Naive thymus-derived CD8-positive, alpha-beta T cell (primary cell): ENCODE measurements at places on chromosomes 4 and X.

- DNase-seq: no peak
- no peak overlapping the region for H3K27ac ChIP-seq
- peaks cover 49% of the 10 kb centered on the region for H3K27me3 ChIP-seq
- peaks cover 55% of the 10 kb centered on the region for H3K4me1 ChIP-seq
- peaks cover 10% of the 10 kb centered on the region for H3K36me3 ChIP-seq
These were observed 554 bp downstream of the PCDH7 start for GRCh38 chr4:30720661-30721184.

DNA sequence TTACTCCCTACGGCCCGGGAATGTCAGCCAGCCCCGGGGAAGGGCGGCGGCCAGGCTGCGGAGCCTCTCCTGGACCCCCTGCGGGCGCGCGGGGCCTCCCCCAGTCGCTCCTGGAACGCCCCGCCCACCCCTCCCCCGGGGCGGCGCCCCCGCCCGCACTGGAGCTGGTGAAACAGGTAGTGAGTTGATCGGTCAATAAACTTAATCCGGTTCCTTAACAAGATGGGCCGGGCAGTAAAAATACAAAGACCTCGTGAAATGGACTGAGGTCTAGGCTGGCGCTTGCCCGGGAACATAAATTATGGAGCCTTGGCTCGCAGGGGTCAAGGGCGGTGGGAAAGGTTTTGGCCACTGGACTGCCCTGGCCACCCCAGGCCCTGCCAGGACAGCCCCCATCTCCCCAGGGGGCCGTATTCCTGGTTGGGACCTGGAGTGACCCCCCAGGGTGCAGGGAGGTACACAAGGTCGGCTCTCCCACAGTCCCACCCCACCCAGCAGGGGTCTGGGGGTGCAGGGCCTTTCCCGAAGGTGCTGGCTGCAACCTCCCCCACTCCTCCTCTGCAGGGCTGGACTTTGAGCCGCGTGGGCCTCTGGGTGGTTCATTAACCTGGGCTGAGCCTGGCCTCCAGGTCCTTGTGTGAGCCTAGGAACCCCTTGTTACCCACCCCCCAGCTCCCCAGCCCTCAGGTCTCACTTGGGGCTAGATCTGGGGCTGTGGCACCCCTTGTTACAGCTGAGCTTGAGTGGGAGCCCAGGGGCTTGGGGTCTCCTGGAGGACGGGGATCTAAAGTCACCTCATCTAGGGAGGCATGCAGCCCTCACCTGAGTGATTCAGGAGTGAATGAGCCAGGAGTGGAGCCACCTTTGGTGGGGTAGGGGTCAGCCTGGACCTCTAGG is 2.5 kb downstream of the FGFR3 start:
- no peaks in the 10 kb centered on the region for H3K36me3 ChIP-seq
- no peak overlapping the region for H3K27ac ChIP-seq
- peaks cover 2% of the 10 kb centered on the region for H3K27me3 ChIP-seq
- DNase-seq: no peak

DNA sequence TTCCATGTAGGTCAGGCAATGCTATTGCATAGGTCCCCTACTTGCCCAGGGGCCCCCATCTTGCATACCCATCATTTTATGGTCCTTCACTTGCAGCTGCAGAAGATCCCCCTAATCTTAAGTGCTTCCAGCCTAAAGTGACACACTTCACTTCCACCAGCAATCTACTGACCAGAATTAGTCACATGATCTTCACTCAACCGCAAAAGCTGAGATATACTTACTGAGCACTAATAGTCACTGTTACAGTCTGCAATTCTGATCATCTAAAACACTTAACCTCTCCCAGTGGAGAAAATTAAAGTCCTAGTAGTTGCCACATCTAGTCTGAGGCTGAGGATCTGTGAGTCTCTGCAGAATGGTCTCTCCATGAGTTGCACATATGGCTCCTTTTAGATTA is 82.1 kb downstream of the AREG start:
- DNase-seq: no peak
- peaks cover 4% of the 10 kb centered on the region for H3K27me3 ChIP-seq
- no peak overlapping the region for H3K27ac ChIP-seq
- no peaks in the 10 kb centered on the region for H3K4me1 ChIP-seq
- no peak overlapping the region for H3K4me3 ChIP-seq

DNA sequence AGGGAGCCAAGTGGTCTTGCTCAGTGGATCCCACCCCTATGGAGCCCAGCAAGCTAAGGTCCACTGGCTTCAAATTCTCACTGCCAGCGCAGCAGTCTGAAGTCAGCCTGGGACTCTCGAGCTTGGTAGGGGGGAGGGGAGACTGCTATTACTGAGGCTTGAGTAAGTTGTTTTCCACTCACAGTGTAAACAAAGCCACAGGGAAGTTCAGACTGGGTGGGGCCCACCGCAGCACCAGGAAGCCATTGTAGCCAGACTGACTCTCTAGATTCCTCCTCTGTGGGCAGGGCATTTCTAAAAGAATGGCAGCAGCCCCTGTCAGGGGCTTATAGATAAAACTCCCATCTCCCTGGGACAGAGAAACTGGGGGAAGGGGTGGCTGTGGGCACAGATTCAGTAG is 721.0 kb upstream of the NDST4 start:
- no peaks in the 10 kb centered on the region for H3K36me3 ChIP-seq
- no peaks in the 10 kb centered on the region for H3K27me3 ChIP-seq
- no peaks in the 10 kb centered on the region for H3K4me1 ChIP-seq

DNA sequence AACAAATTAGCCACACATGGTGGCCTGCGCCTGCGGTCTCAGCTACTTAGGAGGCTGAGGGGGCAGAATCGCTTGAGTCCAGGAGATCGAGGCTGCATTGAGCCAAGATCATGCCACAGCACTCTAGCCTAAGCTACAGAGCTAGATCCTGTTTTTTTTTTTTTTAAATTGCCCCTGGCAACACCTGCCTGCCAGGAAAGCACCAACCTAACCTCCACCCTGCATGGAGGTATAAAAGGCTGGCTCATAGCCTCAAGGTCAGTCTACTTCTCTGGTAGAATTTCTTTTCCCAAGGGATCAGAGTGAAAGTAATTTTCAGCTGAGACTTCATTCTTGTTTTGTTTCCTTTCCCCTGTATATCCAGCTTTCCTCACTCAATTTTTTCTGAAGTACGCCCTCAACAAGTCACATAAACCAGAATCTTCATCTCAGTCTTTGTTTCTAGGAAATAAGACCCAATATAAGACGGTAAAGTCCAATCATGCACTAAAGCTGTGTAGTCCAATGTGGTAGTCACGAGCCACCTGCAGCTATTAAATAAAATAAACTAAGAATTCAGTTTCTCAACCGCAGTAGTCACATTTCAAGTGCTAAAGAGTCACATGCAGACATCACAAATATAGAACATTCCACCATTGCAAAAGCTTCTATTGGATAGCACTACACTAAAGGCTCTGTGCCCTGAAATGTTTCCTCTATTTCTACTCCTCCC is 113.3 kb downstream of the HPGD start:
- H3K4me1 ChIP-seq: no peaks in the 10 kb centered on the region
- no peaks in the 10 kb centered on the region for H3K27me3 ChIP-seq
- no peak for DNase-seq
- no peaks in the 10 kb centered on the region for H3K36me3 ChIP-seq
- H3K4me3 ChIP-seq: no peak overlapping the region

- H3K36me3 ChIP-seq: no peaks in the 10 kb centered on the region
- no peak overlapping the region for H3K4me3 ChIP-seq
- no peak overlapping the region for H3K27ac ChIP-seq
- no peak for DNase-seq
- no peaks in the 10 kb centered on the region for H3K27me3 ChIP-seq
These were observed 40.5 kb upstream of the BMP2K start for GRCh38 chr4:78735697-78736096.
